CD4-positive, CD25-positive, alpha-beta regulatory T cell (primary cell): ENCODE measurements at places on chromosomes 4 and X. TPM values are rescaled to one million over a fixed set of nuclear protein-coding genes. Genes with fewer than 3 reads are reported as not detected.

DNA sequence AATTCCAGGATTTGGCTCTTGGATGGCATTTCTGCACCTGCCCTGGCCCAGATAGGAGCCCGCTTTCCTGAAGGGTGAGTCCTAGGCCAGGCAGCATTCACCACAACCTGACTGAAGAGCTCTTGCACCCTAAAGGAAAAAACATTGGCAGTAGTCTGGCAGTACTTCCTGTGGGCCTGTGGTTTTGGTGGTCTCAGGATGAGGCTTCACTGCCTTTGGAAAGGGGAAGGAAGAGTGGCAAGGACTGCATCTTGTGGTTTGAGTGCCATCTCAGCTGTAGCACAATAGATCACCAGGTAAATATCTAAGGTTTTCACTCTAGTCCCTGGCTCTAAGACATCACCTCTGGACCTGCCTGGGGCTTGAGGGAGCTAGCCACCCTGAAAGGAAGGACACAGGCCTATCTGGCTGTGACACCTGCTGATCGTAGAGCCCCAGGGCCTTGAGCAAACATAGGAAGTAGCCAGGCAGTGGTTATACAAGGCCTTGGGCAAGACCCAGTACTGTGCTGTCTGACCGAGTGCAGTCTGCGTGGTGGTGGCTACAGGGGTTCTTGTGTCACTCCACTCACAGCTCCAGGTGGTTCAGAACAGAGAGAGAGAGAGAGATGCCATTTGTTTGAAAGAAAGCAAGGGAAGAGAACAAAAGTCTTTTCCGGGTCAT lies 28.5 kb upstream of the PRRG1 start:
- H3K27ac ChIP-seq, result no peak overlapping the region
- no peak overlapping the region for H3K4me3 ChIP-seq
- H3K36me3 ChIP-seq, result no peaks in the 10 kb centered on the region
- DNase-seq, result no peak
- H3K27me3 ChIP-seq, result no peaks in the 10 kb centered on the region

- H3K4me3 ChIP-seq, result no peak overlapping the region
- no peaks in the 10 kb centered on the region for H3K27me3 ChIP-seq
- no peaks in the 10 kb centered on the region for H3K4me1 ChIP-seq
- H3K36me3 ChIP-seq, result no peaks in the 10 kb centered on the region
- H3K27ac ChIP-seq, result no peak overlapping the region
These were observed 203.9 kb upstream of the GRID2 start for GRCh38 chr4:92099861-92100260.

SLC49A3 gene
- total RNA-seq, result 2.6 TPM

- H3K4me1 ChIP-seq, result no peaks in the 10 kb centered on the region
- H3K4me3 ChIP-seq, result no peak overlapping the region
- no peak for DNase-seq
- no peak overlapping the region for H3K27ac ChIP-seq
These were observed 113.5 kb downstream of the RAP1GDS1 start for GRCh38 chr4:98374643-98375042.

SNCA gene
- total RNA-seq, result 2.3 TPM

PPP1R3F gene
- 19.4 TPM for total RNA-seq

FRMPD4 gene
- total RNA-seq, result not detected

- H3K4me3 ChIP-seq, result no peak overlapping the region
- no peak for DNase-seq
- no peaks in the 10 kb centered on the region for H3K4me1 ChIP-seq
- H3K36me3 ChIP-seq, result no peaks in the 10 kb centered on the region
- H3K27ac ChIP-seq, result no peak overlapping the region
- H3K27me3 ChIP-seq, result no peaks in the 10 kb centered on the region
These were observed 24.6 kb upstream of the NWD2 start for GRCh38 chr4:37219990-37220389.

DNA sequence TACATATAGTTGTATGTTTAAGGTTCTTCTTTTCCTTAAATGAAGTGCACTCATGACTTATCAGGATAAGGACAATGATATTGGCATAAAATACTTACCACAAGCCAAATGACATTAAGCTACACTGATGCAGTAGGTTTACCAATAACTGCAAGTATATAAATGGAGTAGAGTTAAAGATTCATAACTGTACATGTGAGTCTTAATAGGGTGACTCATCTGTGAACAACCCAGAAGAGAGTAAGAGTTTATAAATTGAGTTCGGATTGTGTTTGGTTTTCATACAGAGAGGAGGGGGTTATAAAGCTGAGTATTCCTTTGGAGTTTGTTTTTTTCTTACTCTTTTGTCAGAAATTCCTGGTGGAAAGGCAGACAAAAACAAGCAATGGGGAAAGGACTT lies 144.8 kb downstream of the TLL1 start:
- DNase-seq, result no peak
- H3K4me1 ChIP-seq, result no peaks in the 10 kb centered on the region
- no peak overlapping the region for H3K4me3 ChIP-seq

DNA sequence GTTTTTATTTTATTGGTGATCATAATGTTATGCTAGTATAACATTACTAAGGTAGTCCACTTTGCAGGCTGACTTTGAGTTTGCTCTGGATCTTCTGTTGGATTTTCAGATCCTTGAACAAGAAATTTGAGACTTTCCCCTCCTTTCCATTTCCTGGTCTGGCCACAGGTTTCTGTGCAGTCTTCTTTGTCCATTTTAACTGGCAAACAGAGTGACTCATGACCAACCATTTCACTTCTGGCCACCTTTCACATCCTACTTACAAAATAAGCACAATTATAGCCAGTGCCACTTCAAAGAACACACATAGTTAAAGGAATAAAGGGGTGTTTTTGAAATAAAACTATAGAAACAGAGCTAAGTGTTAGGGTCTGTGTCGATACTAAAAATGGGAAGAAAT lies 8.4 kb downstream of the ANK2 start:
- no peak overlapping the region for H3K27ac ChIP-seq
- no peaks in the 10 kb centered on the region for H3K4me1 ChIP-seq
- no peak for DNase-seq
- H3K36me3 ChIP-seq, result no peaks in the 10 kb centered on the region
- no peak overlapping the region for H3K4me3 ChIP-seq

TCEAL3 gene
- 4.8 TPM for total RNA-seq

SSX1 gene
- total RNA-seq, result not detected

- no peaks in the 10 kb centered on the region for H3K4me1 ChIP-seq
- H3K27me3 ChIP-seq, result no peaks in the 10 kb centered on the region
- no peak overlapping the region for H3K27ac ChIP-seq
These were observed 17.1 kb downstream of the AFP start for GRCh38 chr4:73452953-73453700.

VSIG1 gene
- 31.8 TPM for total RNA-seq

DNA sequence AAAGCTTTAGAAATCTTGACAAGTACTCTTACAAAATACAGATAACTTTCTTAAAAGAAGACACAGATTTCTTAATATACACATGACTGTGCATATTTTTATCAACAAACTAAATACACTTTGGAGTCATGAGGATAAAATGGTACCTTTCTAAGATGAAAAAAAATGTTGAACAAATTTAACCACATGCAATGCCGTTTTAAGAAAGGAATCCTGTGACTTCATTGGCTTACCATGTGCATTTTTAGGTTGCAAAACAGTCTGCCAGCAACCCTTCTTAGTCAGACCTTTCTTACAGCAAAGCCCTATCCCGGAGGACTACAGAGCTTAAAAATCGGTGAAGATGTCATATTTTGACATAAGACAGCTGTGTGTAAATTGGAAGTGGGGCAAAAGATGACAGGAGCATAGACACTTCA lies 51.7 kb downstream of the GASK1B start:
- H3K27me3 ChIP-seq, result no peaks in the 10 kb centered on the region
- H3K36me3 ChIP-seq, result no peaks in the 10 kb centered on the region
- no peak for DNase-seq
- H3K4me1 ChIP-seq, result no peaks in the 10 kb centered on the region
- H3K27ac ChIP-seq, result no peak overlapping the region

DNA sequence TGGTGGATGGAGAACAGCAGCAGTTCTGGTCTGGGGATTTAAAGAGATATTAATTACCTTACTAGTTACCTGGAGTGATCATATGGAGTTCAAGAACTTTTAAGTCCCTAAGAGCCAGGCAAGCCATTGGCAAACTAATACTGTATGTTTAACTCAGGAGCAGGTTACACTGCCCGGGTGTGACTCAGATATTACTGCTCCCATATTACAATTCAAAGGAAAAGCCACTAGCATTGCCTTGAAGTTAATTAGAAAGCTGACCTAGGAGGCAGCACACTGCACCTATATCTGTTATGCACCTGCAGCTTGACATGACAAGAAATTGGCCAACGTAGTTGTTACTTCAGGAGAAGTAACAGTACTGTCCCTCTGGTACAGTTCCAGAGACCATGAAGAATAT lies 47.2 kb downstream of the GRK4 start:
- H3K4me3 ChIP-seq, result no peak overlapping the region
- DNase-seq, result no peak
- H3K4me1 ChIP-seq, result no peaks in the 10 kb centered on the region
- H3K27ac ChIP-seq, result no peak overlapping the region

TAF7L gene
- not detected for total RNA-seq

DNA sequence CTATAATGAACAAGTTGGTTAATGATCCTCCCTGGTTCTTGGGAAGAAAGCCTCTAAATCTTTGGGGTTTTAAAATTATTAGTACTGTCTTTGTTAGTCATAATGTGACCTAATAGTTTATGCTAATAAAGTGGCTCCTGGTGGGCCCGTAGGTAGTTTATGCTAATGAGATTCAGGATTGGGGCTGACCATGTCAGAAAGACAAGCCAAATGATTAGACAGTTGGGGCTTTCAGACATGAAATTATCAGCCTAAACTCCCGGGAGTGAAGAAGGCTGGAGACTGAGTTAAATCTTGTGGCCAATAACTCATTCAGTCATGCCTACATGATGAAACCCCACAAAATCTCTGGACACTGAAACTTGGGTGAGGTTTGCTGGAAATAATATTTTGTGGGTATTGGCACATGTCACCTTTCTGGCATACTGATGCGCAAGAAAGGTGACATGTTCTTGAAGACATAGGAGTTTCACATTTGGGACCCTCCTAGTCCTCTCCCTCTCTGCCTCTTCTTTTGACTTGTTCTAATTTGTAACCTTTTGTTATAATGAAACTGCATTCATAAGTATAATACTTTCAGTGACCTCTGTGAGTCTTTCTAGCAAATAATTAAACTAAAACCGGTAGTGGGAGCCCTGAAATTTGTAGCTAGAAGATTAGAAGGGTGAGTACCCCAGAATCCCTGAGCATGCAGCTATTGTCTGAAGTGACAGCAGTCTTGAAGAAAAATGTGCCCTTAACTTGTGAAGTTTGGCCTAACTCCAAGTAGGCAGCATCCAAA lies 196.8 kb upstream of the FSTL5 start:
- no peaks in the 10 kb centered on the region for H3K36me3 ChIP-seq
- no peaks in the 10 kb centered on the region for H3K27me3 ChIP-seq
- no peak overlapping the region for H3K27ac ChIP-seq
- no peak for DNase-seq
- no peaks in the 10 kb centered on the region for H3K4me1 ChIP-seq

- DNase-seq, result peak; percentile 1
- H3K27me3 ChIP-seq, result no peaks in the 10 kb centered on the region
- no peaks in the 10 kb centered on the region for H3K4me1 ChIP-seq
- H3K27ac ChIP-seq, result no peak overlapping the region
- no peaks in the 10 kb centered on the region for H3K36me3 ChIP-seq
These were observed 146.4 kb downstream of the GPC3 start for GRCh38 chrX:133838761-133839676.

GRCh38 chrX:118212817-118213183 lies 96.2 kb upstream of the KLHL13 start:
- DNase-seq, result no peak
- no peaks in the 10 kb centered on the region for H3K27me3 ChIP-seq
- no peaks in the 10 kb centered on the region for H3K36me3 ChIP-seq
- H3K4me3 ChIP-seq, result no peak overlapping the region
